ENCODE measurements at places on chromosomes 3 and 15.

- DNase-seq, result no peak
Measured at GRCh38 chr3:46209746-46210470, 1.8 kb upstream of the CCR1 start.

DNA sequence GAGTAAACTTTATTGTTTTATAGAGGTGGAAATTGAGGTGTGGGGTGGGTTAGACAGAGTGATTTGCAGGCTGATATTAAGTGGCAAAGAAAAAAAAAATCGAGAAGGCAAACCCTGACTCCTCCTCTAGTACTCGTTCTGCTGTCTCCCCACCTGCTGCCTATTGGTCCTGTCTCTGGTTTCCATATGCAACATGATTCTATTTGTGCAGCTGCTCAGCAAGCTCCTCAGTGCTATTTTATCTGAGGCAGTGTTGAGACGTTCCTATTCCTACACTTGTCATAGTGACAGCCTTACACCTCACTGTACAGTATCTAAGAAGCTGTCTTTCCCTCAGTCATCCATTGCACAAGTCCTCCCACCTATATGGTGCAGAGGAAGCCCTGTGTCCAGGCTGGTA, 45.1 kb downstream of the RSL24D1 start:
- no peak for DNase-seq

DNA sequence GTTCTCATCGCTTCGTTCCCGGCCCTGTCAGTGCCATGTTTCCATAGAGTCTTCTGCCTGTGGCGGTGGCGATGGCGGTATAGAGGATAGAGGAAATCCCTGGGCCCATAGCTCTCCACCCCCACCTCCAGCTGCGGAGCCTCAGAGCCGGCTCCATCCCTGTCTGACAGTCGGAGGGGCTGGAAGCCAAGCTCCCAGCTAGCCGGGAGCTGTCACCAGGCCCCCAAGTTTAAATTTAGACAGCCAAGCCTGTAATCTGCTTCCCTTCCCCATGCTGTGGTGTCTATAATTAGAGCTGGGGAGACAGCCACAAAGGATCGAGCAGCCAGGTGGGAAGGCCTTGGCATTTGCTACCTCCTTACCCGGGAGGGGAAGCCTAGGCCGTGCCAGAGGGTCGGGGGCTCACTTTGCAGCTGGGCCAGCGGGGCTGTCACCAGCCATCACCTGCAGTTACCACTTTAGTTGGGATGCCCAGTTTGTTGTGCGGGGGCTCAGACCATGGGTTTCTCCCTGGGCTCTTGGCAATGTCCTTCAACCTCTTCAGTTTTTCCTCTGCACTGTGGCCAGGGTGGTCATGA, 56.3 kb upstream of the SEC13 start:
- DNase-seq, result no peak

DNA sequence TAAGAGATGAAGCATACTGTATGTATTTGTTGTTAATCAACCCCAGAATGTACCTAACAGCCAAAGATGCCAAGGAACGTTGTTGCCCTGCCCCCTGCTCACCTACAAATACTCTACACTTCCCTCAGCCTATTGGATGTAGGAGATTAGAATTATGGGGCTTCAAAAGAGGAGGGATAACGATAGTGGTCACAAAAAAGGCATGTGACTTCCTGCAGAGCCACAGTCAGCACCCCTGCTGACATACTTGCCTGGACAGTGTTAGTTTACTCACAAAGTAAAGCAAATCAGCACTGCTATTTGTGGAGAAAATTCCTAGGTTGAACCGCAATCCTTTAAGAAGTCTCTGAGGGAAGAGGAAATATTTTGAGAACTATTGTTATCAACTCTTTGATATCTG, 37.9 kb downstream of the PARP15 start:
- peak; percentile 25 for DNase-seq

DNA sequence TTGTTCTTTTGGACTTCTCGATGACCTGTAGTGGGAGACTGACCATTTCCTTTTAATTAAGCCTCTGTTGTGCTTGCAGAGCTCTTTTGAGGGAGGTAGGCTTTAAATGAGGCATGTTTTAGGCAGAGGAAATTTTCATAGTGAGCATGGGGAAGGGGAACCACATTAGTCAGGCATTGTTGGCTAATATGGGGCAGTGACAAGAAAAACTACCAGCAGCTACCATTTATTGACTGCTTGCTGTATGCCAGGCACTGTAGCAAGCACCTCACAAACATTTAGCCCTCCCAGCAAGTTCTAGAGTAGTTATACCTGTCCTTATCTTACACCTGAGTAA, 10.9 kb downstream of the ATG7 start:
- DNase-seq, result no peak

DNA sequence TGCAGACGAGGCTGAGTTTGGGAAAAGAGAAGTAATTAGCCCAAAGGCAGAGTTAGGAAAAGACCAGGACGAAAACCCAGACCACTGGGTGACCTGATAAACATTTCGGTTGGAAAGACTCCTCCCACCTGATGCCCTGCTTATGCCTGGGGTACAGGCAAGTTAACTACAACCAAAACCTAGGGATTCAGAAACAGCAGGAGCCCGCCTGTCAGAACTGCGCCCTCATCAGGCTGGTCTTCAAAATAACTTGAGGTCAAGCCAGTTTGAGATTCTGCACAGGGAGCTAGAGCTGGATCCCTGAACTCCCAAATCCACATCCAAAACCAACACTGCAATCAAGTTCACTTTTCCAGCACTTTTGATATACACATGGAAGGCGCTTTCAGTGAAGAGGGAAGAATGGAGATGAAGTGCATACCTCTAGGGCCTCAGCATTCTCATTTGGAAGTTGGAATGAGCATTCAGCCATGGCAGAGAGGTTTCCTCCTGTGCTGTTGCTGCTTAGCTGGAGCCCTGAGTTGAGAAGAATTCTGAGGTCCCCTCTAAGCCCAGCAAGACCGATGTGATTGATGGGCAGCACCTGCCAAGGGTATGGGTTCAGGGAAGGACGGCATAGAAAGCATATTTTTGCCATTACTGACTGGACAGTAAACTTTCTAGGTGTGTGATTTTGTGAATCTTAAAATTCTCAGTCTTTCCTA, 11.6 kb downstream of the TSEN2 start:
- DNase-seq, result peak; percentile 46

DNA sequence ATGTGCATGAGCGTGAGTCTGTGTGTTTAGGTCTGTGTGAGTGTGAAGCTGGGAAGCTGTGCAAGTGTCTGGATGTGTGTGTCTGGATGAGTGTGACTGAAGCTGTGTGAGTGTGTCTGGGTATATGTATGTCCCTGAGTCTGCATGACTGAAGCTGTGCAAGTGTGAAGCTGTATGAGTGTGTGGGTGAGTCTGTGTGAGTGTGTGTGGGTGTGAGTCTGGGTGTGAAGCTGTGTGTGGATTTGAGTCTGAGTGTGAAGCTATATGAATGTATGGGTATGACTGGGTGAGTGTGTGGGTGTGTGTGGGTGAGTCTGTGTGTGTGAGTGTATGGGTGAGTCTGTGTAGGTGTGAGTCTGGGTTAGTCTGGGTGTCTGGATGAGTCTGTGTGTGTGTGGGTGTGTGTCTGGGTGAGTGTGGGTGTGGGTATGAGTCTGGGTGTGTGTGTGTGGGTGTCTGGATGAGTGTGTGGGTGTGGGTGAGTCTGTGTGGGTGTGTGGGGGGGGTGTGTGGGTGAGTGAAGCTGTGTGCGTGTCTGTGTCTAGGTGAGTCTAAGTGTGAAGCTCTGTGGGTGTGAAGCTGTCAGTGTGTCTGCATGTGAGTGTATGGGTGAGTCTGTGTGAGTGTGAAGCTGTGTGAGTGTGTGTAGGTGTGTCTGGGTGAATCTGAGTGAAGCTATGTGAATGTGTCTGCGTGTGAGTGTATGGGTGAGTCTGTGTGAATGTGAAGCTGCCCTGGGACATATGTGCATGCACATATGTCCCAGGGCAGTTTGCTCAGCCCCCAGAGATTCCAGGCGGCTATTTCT, 20.3 kb downstream of the MINAR1 start:
- DNase-seq, result no peak

DNA sequence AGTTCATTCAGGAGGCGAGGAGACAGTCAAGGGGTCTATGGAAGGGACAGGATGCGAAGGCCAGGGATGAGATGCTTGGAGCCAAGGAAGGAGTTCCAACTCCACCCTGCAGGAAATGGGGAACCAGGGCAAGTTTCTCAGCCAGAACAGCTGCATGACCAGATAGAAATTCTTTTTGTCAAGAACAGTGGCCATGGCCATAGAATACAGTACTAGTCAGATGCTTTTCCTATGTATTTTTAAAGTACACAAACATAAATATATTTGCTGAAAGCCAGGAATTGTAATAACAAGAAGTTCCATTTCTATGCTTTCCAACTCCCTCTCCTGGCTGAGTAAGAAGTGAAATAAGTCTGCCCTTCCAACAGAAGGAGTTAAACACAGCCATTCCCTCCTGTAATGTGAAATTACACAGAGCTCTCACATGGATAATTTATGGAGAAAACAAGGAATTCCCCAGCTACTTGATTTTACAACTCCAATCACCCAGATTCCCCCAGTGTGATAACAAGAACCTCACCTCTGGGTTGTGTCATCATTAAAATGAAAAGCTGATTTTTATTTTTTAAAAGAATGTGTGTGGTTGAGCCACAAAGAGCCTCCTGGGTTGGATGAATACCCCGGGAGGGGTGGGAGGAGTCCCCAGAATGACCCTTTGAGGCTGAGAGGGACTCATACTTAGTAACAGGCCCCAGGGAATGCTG, 124.6 kb upstream of the ARHGEF3 start:
- peak; percentile 23 for DNase-seq

DNA sequence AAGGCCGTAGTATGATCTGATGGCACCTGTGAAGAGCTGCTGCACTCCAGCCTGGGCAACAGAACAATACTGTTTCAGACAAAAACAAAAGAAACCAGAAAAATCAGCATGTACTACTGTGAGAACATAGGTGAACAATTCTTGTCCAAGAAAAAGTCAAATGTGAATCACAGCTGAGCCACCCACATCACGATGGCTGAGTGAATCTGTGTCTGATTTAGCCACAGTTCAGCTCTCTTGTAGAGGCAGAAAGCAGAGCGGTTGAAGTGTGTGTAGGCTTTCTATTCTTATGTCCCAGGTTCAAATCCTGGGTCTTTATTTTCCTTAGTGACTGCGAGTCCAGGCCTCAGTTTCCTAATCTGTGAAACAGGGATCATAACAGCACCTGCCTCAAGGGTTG, 4.4 kb upstream of the FURIN start:
- DNase-seq, result no peak

- DNase-seq, result no peak
Measured at GRCh38 chr15:94532226-94532625, 300.9 kb downstream of the MCTP2 start.

GRCh38 chr15:37099319-37100108, 835 bp downstream of the MEIS2 start:
- DNase-seq, result no peak

GRCh38 chr15:59622289-59622688, 10.7 kb downstream of the GCNT3 start:
- peak; percentile 76 for DNase-seq

DNA sequence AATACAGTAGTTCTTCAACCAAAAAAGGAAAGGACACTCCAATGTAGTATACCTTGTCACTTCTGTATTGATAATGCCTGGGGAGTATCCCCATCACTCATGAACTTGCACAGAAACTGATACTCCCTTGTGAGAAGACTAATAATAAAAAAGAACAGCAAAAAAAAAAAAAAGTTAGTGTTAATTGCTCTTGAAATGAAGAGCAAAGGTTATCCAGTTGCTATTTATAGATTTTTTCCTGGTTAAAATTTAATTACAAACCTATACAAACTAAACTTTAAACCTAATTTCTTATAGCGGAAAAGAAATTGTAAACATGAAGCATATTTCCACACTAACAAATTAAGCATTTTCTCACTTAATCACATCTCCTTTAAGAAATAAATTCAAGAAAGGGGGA, 6.7 kb downstream of the PLOD2 start:
- no peak for DNase-seq

GRCh38 chr15:82999905-83000671, 11.4 kb downstream of the C15orf40 start:
- peak; percentile 46 for DNase-seq

- peak; percentile 56 for DNase-seq
Measured at GRCh38 chr3:111668888-111669488, 73.8 kb upstream of the ZBED2 start.

- DNase-seq, result no peak
Measured at GRCh38 chr3:102081572-102082289, 232.4 kb downstream of the NFKBIZ start.

DNA sequence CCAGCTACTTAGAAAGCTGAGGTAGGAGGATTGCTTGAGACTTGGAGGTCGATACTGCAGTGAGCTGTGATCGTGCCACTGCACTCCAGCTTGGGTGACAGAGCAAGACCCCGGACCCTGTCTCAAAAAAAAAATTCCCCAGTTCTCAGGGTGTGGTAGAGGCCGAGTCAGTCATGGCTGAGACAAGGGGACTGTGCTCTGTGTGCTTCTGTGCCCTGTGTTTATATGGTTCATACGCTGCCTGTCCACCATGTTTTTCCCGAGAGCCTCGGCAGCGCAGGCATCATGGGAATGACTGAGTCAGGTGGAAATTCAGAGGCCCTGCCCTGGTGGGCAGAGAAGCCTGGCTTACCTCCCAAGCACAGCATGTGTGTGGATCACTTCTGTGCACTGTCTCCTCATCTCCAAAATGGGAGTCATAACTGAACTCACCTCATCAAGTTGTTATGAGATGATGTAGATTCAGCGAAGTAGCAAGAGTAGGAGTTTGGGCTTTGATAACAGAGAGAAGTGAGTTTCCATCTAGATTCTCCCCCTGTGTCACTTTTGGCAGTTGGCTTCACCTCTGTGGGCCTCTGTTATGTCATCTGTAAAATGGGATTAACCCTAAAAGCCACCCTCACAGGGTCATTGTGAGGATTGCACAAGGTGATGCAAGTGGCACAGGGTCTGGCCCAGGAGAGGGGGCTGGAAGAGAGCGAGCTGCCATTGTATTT, 56.9 kb downstream of the FLNB start:
- DNase-seq, result no peak

GRCh38 chr3:37590328-37591079, 271.2 kb upstream of the CTDSPL start:
- no peak for DNase-seq

GRCh38 chr3:98068824-98069223, 18.1 kb upstream of the OR5AC2 start:
- no peak for DNase-seq

DNA sequence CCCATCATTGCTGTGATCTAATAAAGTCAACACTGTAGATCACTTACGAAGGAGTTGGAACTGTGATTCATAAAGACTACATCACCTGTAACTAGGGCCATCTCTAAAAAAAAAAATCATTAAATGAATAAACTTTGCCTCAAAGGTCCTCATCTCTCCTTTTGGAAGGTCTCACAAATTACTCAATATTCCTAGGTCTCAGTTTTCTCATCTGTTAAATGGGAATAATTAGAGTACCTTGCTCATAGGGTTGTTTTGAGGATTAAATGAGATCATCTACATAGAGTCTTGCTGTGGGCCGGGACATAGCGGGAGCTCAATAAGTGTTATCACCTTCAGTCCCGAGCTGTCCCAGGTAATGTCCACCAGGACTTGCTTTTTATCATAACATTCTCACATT, 335.1 kb upstream of the PROK2 start:
- DNase-seq, result no peak
